ENCODE measurements at places on chromosomes 6 and 20.
A peak's percentile ranks its signal among the peaks of the same experiment; 100 is the strongest.

DNA sequence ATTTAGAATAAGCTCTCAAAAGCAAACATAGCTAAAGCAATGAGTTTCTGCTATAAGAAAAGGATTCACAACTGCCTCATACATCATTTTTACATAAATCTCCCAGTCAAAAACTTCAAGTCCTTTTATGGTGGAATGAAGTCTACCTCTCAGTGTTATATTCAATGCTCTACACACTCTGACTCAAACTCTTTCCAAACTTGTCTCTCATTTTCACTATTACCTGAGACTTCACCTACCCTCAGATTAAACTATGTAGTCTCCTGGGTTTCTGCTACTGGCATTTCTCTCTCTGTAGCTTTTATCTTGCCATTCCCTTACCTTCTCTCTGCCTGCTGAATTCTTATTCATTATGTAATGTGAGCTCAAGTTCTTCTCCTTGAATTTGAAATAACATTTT, 11.4 kb downstream of the KIAA0408 start:
- no peak for DNase-seq

DNA sequence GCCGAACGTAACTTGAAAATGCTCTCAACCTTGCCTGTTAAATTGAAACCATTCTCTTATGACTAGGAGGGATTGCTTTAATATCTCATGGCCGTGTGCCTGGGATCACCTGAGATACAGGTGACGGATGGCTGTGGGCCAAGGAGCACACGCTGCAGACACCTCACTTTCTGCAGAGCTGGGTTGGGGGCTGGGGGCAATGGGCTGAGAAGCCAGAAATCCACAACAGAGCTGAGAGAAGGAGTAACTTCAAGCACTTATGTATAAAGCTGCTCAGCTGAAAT, 170.9 kb downstream of the DTNBP1 start:
- DNase-seq = no peak

- DNase-seq = no peak
Measured at GRCh38 chr6:134732763-134733162, 217.1 kb downstream of the ALDH8A1 start.

- DNase-seq = no peak
Measured at GRCh38 chr20:18166950-18167349, 29.3 kb downstream of the KAT14 start.

DNA sequence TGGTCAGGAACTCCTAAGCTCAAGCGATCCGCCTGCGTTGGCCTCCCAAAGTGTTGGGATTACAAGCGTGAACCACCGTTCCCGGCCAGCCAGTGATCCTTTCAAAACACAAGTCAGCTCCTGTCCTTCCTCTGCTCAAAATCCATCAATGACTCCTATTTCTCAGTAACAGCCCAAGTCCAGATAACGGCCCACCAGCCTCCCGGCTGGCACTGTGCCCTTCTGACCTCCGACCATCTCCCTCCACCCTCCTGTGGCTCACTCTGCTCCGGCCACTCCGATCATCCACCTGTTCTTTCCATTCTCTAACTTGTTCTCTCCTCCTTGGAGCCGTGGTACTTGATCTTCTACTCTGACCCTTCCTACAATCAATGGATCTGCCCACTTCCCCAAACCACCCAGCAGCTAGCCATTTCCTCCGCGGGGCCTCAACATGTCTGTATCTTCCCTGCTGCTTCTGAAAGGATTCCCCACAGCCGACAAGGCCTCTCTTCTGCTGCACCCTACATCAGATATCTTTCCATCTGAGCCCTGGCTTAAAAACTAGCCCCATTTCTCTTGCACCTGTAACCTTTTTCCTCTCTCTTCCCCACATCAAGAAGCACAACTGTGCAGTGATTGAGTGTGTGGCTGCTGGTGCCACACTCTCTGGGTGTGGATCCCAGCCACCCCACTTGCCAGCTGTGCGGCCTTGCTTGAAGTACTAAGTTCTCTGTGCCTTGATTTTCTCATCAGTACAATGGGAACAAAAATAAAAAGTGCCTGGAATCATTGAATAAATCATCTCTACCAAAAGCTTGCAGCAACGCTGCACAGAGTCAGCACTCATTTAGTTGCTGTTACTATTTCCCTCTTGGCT, 6.1 kb upstream of the ZMYND8 start:
- no peak for DNase-seq

GRCh38 chr6:38151580-38152500, 332.3 kb downstream of the ZFAND3 start:
- DNase-seq = no peak

- DNase-seq = peak; percentile 93
Measured at GRCh38 chr20:63894358-63895201, at the start of gene DNAJC5. Gene DNAJC5, plus strand, starts transcription at chr20:63895126. Its CDS starts 33,220 bp downstream, at chr20:63928346.

DNA sequence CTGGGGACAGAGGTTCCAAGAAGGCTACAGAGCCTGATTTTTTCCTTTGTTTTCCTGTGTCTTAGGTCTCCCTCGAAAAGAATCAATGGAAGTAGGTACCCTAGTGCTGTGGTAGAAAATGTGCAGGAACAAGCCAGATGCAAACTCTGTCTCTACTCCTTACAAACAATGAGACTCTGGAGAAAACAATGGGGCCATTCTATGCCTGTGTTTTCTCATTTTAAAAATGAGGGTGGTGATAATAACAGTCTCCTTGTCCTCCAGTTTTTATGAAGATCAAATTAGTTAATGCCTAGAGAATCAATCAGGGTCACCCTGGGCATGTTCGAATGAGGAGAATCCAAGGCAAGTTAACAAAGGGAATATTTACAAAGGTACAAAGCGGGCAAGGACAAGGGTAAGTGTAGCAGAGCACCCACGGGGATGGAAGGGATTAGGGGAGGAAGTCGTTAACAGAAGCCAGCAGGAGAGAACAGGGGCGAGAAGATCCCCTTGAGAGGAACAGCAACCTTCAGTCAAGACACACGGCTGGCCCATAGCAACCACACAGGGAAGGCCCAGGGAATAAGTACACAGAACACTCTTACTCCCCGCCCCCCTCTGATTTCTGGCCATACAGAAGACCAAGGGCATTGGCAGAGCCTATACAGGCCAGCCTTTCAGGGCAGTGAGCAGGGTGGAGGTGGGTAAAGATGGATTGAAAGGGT, 342.8 kb downstream of the PTPRT start:
- DNase-seq = no peak

DNA sequence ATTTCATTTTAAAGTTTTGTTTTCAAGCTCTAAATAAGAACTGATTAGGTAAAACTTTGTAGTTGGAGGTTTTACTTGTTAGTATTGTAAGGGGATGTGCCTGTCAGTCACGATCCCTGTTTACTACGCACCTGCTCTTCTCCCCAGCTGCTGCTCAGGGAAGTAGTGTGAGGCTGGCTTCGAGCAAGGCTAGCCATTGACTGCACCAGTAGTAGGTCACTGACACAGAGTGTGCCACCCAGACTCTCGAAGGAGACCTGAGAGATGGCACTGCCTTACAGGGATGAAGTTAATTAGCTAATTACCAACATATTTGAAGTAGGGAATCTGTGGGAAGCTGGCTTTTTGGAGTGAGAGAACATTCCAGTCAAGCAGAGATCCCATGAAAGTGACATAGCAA, 89.2 kb downstream of the DNAH8 start:
- no peak for DNase-seq

GRCh38 chr6:147065786-147066185, 138.4 kb upstream of the STXBP5 start:
- DNase-seq = no peak

GRCh38 chr6:90177544-90178383, 118.9 kb downstream of the BACH2 start:
- no peak for DNase-seq

DNA sequence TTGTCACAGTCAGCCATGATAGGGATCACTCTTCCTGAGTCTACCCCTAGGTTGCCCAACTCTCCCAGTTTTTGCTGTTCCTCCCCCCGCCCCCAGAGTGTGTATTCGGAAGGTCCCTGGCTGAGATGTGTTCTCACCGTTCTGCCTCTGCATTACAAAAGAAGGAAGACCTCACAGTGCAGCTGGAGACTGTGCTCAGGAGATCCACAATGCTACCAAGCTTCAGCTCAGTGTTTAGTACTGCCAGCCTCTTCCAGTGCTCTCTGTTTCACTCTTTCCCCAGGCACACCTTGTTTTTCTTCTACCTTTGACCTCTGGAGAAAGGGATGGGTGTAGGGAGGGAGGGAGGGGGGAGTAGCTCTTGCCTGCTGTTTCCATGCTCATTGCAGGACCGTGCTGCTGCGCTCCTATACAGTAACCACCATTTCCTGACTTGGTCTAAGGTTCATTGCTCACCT, 13.4 kb upstream of the MOCS1 start:
- no peak for DNase-seq

- DNase-seq = no peak
Measured at GRCh38 chr6:42629845-42630244, 66.0 kb downstream of the UBR2 start.

GRCh38 chr20:56443654-56444540, 24.5 kb upstream of the RTF2 start:
- no peak for DNase-seq

DNA sequence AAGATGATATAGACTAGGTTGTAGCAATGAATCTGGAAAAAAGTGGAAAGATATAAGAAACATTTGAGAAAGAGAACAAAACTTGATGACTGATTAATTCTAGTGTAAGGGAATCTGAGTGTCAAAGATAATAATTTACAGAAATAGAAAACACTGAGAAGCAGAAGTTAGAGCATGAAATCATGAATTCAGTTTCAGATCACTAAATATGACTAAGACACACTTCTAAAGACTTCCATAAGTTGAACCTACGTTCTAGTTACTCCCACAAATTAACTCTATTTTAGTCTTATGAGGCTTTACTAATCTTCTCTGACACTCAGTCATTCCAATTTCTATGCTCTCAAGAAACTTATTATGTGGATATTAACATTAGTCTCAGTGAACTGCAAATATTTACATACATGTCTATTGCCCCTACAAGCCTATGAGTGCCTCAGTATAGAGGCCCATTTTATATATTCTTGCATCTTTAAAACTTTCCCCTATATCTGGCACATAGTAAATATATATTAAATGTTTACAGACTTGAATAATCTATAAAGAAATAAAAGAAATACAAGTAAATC, 30.4 kb downstream of the IBTK start:
- no peak for DNase-seq

DNA sequence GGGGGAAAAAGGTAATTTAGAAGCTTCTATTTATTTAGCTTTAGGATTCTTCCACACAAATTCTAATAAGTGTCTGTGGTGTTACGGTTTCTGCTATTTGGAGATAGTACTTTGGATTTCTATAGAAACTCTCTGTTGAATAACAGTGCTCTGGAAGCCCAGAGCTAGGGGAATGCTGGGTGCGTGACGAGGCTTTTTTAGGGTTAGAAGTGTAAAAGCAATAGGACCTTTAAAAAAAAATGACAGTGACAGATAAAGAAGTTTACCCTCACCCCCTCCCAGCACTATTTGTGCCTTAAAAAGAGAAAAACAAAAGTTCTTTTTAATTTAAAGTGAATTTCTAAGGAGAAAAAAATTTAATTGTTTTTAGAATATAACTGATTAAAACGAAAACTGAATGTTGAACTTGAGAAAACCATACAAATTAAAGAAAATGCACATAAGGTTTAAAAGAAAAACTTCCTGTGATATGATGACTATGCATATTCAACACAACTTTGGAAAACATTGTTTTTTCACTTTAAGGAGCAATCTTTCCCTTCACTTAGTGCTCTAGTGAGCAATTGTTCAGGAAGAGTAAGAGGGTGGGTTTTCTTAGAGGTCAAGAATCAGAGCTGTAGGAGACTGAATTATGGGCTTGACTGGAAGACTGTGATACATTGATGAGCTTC, 89.6 kb upstream of the RIPOR2 start:
- no peak for DNase-seq

DNA sequence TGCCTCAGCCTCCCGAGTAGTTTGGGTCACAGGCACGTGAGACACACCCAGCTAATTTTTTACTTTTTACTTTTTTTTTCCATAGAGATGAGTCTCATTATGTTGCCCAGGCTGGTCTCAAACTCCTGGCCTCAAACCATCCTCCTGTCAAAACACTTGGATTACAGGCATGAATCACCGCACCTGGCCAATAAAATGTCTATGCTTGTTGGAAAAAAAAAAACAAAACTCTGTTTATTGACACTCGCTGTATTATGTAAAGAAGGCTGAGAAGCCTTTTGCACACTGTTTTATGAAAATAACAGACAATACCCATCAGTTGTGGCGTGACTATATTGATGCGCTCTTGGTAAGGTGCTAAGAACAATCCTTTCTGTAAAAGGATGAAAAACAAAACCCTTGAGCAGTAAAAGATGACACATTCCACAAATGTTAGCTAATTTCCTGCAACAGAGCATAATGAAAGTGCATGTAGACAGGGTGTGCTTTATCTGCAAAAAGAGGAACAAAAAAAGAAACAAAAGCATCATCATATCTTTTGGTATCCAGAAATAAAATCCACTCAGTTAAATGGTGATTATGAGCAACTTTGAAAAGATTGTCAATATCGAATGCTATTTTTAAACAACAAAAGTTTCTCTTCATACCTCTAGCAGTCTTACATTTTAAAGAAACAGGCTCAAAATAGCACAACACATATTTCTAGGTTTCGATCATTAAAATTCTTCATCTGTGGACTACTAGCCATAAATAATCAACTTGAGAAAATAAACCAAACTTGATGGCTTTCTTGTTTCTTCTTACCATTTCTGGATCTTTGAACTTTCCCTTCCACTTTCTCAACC, 108.3 kb upstream of the PHACTR1 start:
- DNase-seq = no peak

- DNase-seq = no peak
Measured at GRCh38 chr20:50345712-50346373, 155.2 kb downstream of the CEBPB start.

DNA sequence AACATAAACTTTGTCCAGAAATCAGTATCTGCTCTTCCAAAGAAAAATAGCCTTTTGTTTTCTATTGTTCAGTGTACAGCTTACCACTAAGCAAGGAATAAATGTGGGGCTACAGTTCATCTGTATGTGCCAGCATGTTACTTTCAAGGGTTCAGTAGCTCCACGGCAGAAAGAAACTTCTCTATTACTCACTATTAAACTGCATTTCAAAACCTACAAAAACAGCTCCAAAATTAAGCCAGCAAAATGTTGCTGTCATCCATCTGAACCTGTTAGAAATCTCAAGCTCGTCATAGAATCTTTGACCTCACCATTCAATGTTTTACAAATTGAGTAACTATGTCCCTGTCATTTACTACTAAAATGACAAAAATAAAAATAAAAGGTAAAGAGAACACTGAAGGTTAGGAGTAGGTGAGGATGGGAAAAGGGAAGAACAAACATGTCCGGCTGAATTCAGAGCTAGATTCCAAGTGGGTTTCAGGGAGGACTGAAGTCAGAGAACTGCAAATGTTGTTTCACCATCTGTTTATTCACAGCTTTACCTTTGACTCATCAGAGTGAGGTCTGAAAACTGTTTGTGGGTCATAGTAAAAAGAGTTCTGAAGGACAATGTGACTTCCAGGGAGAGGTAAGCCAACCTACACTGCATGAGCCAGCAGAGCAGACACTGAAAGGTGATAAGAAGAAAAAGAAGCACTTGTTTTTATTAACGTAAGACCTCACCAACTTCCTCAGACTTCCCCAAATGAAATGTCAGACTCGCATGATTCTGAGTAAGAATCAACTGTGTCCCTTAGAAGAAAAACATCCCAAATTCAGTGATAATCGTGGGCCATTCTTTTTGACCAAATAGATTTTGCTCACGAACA, 62.0 kb downstream of the ATXN1 start:
- DNase-seq = no peak

- no peak for DNase-seq
Measured at GRCh38 chr6:108846628-108847027, 1.6 kb upstream of the ARMC2 start.

- no peak for DNase-seq
Measured at GRCh38 chr20:47487175-47487917, 14.3 kb upstream of the NCOA3 start.

Measured in NCI-H1930 (cell line).